ENCODE measurements at places on chromosomes 7 and 10.

- no peak for DNase-seq
Observed at GRCh38 chr10:64534616-64535015, 1013.4 kb downstream of the REEP3 start.

DNA sequence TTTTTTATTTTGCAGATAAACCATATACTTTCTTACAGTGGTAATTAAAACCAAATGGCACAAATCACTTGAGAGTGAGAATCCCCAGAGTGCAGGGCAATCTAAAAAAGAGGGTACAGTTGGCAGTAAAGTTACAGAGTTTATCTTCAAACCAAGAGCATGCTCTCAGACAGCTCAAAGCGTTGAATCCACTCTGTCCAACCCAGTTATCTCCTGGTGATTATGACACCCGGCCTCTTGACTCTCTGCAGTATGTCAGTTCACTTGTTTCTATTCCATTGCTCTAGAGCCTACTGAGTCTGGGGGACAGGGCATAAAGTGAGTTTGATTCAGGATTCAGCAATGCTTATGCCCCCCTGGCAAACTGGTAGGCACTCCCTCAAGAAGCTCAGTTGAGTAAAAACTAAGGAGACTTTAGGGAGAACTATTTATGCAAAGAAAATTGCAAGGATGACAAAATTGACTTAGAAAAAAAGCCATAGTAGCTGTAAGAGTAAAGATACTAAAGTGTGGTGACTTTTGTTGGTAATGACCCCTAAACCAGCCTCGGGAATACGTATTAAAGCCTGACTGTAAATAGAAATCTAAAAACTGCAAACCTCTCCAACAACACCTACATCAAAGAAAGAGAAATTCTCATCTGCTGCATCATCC lies 55.5 kb downstream of the COL1A2 start:
- no peak for DNase-seq

GRCh38 chr10:94173594-94173993 lies 179.9 kb downstream of the PLCE1 start:
- DNase-seq = no peak

GRCh38 chr7:4745971-4746919 lies 29.2 kb upstream of the AP5Z1 start:
- DNase-seq = no peak

DNA sequence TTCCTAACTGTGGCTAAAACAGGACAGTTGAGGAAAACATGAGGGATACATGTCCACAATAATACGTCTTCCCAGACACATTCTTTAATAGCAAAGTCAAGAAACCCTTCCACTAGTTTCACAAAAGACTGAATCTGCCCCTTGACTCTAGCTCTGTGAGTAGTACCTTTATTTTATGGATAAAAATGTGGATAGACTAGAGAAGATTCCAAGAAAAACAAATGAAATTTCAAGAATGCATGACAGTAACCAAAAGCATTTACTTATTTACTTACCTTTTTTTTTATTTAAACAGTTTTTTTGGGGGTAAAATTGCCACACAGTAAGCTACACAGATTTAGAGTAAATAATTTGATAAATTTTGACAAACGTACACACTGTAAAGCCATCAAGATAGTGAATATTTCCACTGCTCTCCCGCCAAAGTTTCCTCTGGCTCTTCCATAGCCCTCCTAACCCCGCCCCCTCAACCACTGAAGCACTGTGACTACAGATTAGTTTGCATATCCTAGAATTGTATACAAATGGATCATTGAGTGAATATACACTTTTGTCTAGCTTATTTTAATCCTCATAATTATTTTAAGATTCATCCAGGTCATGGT lies 420.4 kb upstream of the ZMIZ1 start:
- DNase-seq = no peak

- DNase-seq = no peak
Observed at GRCh38 chr10:391847-392704, 256.8 kb downstream of the ZMYND11 start.

GRCh38 chr7:44327981-44328380 lies 2.6 kb upstream of the CAMK2B start:
- DNase-seq = no peak

DNA sequence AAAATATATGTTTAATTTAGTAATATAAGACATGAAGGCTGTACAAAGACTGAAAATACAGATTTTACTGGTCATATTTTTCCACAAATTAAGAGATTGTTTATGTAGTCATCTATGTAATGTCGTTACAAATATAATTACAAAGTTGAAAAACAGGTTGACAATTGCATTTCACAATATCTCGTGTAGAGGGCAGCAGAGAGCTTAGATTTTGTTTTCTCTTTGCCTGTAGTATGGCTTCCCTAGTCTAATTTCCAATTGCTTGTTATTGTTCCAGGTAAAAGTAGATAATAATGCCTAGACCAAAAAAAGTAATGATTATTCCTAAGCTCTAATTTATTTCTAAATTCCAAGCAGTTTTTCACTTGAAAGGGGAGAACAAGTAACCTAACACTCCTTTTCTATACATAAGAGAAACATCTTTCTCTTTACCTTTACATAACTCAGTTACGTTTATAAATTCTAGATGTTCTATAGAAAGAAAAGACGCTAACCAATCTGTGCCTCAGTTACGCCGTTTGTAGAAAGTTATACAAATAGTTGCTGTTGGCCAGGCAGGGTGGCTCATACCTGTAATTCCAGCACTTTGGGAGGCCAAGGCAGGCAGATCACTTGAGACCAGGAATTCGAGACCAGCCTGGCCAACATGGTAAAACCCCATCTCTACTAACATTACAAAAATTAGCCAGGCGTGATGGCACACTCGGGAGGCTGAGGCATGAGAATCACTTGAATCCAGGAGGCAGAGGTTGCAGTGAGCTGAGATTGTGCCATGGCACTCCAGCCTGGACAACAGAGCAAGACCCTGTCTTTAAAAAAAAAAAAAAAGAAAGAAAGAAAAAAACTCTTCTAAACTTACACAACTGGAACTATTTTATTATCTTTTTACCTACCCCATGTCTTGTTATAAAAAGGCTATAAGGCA lies 30.0 kb downstream of the NET1 start:
- DNase-seq = no peak

- DNase-seq = no peak
Observed at GRCh38 chr10:43214071-43214955, 52.6 kb downstream of the RASGEF1A start.

Measured in anterior cingulate cortex (tissue), 58 donors.